ENCODE measurements at places on chromosomes 11 and 22.
A peak's percentile ranks its signal among the peaks of the same experiment; 100 is the strongest.

DNA sequence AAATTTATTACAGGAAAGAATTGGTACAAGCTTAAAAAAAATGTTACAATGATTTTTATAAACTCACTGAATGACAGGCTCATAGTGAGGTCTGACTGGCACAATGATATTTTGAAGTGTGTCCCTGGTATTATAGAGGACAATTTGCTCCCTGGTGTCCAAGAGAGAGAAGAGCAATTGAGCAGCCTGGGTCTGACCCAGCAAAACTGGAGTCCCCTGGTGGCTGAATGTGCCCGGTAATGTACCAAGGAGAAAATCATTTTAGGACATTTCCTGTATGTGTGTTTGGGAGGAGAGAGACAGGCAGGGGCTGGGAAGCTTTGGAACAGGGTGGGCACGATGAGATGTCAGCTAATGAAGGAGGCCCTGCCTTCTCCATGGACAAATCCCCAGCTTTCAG lies 125.3 kb downstream of the APOL5 start:
- peak; percentile 19 for DNase-seq

DNA sequence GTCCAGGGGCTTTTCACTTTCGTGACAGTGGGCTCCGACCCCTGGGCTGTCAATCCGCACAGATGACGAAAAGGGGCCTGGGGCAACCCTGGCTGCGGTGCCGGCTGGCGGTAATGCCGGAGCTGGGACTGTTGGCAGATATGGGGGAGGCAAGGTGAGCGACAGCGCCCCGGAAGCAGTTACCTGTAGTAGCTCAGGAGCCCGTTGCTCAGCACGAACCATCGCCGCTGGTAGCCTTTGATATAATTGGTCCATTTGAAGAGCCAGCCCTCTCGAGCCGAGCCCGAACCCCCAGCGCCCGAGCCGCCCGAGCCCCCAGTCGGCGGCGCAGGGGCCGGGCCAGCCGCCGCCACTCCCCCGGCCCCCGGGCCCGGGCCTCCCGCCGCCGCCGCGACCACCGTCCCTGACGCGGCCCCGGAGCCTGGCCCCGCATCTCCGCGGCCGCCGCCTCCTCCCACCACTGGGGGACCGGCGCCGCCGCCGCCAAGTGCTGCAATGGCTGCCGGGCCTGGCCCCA lies 396 bp downstream of the OSBP start:
- DNase-seq = no peak

- DNase-seq = no peak
These were observed 436.2 kb downstream of the BUD13 start for GRCh38 chr11:116336540-116336939.

- DNase-seq = no peak
These were observed 10.5 kb downstream of the ARHGEF17 start for GRCh38 chr11:73318501-73319011.

GRCh38 chr11:120185706-120186455 lies 25.0 kb upstream of the OAF start:
- no peak for DNase-seq

GRCh38 chr11:2092956-2093412 lies 46.2 kb downstream of the IGF2 start:
- peak; percentile 43 for DNase-seq

- DNase-seq = no peak
These were observed 812.2 kb downstream of the LRRC4C start for GRCh38 chr11:40647295-40647694.

GRCh38 chr22:44869196-44869595 lies 116.8 kb downstream of the ARHGAP8 start:
- DNase-seq = no peak

DNA sequence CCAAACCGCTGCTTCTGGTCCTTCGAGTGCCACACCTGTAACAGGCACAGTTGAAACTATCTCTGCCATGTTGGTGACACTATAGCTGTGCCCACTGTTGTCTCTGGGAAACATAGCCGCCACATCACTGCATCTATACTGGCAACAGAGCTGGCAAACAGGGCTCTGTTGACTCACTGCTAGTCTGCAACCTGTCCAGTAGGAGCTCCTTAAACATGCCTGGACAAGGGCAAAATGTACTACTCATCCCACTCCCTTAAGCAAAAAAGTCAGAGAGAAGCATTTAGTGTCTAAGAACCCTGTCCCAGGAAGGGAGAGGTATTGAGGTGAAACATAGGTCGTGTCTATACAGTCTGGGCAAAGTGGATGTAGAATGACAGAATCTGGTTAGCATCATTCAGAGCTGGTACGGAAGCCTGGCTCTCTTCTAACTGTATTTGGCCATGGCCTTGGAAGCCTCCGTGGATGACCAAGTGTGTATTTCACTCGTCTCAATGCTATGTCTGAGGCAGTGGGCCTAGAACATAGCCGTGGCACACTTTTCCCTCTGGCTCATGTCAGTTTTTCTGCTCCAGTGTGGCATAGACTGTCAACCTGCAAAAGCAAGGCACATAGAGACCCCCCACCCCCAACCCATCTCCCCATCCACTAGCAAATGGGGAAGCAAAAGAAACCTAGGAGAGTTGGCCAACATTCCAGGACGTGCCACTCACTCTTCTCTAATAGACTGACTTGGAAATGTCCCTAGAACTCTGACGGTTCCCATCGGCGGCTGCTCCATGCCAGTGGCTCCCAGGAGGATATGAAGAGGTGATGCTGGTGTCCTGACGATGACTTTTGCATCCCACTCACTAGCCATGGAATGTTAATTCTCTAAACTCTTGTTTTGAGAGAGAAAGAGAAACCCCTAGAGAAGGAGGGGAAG lies 21.4 kb upstream of the PISD start:
- no peak for DNase-seq

GRCh38 chr11:123214940-123215339 lies 19.9 kb upstream of the CLMP start:
- DNase-seq = no peak
